ENCODE measurements at places on chromosomes 4 and X.

DNA sequence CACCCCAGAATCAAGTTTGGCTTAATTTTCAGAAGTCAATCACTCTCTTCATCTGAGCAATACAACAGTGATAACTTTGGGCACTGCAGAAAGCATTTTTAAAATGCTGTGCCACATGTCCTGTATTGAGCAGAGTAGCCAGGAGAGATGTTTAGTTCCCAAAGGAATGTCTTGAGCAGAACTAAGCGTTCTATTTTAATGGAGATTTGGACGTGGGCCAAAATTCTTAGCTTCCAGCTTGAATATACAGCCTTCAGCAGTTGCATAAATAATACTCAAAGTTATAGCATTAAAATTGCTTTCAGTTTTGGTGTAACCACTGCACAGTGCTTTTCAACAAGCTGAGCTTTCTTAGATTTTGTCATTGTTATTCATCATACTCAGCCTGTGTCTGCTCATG is 679.2 kb downstream of the NLGN4X start:
- no peak for DNase-seq

DNA sequence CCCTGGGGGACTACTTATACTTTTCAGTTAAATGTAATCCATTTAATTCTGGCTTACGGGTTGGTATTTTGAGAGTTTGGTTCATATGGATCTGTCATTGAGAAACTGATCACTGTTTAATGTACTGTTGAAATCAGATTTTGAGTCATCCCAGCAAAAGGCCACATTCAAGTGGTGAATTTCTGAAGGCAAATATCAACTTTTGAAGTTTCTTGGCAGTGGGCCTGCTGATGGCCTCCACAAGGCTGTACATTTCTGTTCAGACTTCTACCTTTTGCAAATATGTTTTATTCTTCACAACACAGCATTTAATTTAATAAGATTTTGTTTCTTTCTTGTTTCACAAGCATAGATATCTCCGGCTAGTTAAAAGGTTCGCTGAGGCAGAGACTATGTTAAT is 138.7 kb downstream of the PDGFC start:
- no peak for DNase-seq

- no peak for DNase-seq
Observed at GRCh38 chr4:92825256-92825655, 521.5 kb downstream of the GRID2 start.

- DNase-seq = no peak
Observed at GRCh38 chrX:23223169-23223568, 111.5 kb upstream of the PTCHD1 start.

DNA sequence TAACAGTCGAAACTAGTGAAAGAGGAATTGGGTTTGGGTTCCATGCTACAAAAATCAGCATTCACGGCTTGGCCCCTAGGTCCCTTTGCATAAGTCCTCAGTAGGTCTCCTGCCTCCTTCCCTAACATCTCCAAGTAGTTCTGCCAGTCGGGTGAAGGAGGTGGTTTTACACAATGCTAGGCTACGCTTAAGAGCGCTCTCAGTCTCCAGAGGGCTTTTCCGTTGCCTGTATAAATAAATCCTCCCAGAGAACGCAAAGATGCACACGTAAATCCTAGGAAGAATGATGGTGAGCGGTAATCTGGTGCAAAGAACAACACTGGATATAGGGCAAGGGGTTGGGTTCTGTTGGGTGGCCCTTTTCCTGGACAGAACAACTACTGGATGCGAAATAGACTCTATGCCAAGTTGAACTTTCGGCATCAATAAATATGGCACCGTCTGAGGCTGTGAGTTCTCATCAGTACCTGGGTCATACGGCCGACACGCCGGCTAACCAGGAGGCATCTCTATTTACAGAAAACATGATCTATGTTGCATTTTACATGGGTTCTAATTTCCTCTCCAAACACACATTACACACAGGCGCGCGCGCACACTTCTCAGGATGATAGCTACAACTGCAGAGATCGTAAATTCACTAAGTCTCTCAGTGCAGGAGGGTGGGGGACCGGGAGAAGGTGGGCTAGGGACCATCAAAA is 1.3 kb downstream of the CAMK2D start:
- DNase-seq = peak; percentile 74

GRCh38 chr4:147714575-147715401 is 17.1 kb upstream of the ARHGAP10 start:
- no peak for DNase-seq

DNA sequence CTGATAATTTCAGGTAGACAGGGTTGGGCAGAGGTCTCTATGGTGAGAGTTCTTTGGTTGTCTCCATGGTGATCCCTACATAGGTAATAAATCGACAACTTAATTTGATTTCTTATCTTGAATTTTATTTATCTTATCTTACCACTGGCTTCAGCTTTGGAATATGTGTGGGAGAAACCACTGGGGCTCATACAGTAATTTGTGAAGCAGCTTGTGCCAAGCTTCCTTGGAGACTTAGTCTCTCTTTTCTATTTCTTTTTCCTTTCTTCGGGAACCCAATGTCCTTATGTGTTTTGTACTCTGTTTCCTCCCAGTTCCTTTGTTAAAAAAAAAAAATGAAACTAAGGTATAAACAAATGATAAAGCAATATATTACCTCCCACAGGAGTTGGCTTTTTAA is 242.4 kb upstream of the CNKSR2 start:
- no peak for DNase-seq

GRCh38 chrX:68895341-68895755 is 66.5 kb downstream of the EFNB1 start:
- no peak for DNase-seq

DNA sequence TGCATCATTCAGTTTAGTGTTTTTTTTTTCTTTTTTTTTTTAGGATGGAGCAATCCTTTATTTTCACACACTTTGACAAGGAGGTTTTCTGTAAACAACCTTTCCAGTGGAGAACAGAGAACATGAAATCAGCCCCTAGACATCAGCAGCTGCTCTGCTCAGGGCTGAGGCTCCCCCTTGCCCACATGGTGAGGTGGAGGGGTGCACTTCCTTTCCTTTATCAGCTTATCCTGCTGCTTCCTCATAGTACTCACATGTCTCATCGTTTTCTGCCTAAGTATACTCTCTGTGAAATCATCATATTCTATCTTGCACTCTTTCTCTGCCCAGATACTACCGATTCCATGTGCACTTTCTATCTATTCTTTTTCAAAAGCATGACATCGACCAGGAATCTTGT is 47.6 kb upstream of the PRSS12 start:
- no peak for DNase-seq

DNA sequence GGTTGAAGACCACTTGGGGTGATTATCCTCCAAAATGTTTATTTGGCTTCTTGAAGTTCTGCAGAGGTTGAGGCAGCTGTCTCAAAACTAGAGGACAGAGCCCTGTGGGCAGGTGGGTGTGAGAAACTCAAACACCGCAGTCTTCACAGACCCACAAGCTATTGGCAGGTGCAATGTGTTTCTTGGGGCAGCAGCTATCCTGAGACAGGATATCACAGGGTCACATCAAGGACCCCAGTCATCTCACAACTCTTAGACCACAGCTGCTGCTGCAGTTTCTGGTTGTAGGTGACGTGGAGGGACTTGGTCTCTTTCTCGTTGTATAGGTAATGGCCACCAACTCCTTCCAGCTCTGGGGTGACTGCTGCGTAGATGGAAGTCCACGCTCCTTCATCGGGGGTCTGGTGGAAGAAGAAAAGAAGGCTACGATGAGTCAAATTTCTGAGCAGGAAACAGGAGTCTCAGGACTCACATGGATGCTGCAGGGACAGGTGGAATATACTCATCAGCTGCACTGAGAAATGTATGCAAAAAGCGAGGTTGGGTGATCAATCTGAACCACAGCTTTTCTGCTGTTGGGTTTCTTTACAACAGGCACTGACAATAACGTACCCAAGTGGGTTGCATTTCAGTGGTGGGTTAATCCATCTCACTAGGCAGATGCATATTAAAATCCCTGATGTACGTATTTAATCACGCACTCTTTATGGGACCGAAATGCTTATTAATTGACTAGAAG is 279.8 kb downstream of the DHRSX start:
- DNase-seq = no peak

GRCh38 chrX:156001001-156001666 is 3.6 kb downstream of the IL9R start:
- no peak for DNase-seq
